ENCODE measurements at places on chromosomes 1 and 21.
A peak's percentile ranks its signal among the peaks of the same experiment; 100 is the strongest.

DNA sequence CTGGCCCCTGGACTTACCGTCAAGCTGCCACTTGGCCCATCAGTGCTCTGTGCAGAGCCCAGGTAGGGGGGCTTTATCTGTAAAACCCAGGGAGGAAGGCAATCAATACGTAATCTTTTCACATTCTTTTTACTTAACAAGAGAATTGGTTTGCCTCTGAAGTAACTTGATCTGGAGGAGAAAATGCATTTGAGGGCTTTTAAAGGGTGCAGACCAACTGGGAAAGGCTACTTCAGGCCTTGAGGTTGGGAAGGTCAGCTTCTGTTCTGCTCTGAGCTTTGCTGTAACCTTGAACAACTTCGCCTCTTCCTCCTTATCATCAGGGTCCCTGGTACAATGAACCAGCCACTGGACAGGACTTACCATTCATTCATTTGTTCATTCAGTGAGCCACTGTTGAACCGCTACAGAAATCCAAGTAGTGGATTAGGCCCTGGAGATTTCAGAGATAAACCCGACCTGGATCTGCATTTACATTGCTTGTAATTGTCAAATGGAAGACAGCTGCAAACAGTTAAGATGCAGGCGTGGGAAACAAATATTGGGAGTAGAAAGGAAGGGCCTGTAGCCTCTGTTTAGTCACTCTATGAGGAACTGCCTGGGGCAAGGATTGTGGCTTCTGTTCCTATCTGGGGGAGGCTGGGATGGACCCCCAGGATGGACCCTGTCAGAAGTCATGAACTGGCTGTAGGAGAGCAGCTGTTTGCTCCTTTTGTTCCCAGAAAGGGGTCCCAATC is 90.9 kb downstream of the MAN1C1 start:
- no peak for DNase-seq

DNA sequence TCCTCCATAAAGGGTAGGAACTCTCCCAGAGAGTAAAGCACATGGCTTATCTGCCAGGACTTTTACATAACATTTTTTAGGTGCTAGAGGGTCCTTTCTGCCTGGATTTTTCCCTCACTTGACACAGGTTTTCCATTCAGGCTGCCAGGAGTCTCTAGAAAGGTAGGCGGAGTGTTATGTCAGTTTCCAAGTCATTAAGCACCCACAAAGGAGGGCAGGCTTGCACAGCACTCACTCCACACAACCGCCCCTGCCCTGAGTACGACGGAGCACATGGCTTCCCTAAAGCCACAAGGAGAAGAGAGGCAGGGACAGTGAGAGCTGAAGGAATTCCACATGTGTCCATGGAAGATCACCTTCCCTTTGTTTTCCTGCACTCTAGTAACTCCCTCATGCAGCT is 55.7 kb downstream of the CAPZB start:
- no peak for DNase-seq

GRCh38 chr1:248906753-248907661 is 972 bp downstream of the PGBD2 start:
- no peak for DNase-seq

DNA sequence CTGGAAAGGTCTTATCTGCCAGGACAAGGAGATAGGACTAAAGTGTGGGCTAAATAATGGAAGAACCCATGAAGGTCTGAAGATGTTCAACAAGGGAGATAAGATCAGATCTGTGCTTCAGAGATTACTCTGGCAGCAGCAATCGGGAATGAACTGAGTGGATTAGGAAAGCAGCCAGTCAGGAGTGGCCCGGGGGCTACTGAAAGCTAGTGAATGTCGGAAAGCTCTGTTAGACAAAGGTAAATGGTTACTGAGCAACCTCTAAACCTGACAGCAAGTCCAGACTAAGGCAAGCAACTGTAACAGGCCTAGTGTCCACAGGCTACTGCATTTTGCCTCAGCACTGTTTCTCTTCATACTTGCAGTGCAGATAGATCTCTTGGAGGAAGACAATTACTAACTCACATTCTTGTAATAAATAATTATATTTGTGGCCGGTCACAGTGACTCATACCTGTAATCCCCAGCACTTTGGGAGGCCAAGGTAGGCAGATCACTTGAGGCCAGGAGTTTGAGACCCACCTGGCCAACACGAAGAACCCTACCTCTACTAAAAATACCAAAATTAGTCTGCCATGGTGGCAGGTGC is 12.5 kb downstream of the IQGAP3 start:
- no peak for DNase-seq

DNA sequence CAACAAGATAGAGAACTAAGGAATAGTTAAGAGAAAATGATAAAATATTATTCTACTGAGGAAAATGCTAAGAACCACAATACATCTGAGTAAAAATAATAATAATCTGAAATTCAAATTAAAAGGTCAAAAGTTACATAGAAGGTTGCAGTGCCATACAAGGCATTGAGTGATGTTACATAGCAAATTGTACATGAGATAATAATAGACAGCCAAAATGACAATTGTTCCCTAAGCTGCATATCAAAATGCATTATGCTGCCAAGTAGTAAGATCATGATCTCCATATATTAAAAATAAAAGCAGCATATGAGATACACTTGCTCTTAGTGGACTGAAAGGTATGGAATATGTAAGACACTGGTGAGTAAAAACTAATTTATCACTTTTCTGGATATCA is 547.7 kb downstream of the KCNT2 start:
- no peak for DNase-seq

GRCh38 chr1:76186554-76187170 is 112.1 kb downstream of the ST6GALNAC3 start:
- no peak for DNase-seq

GRCh38 chr1:109802901-109803561 is 39.3 kb upstream of the EPS8L3 start:
- DNase-seq = peak; percentile 25

- no peak for DNase-seq
These were observed 2.4 kb downstream of the B4GALT3 start for GRCh38 chr1:161174911-161175310.

DNA sequence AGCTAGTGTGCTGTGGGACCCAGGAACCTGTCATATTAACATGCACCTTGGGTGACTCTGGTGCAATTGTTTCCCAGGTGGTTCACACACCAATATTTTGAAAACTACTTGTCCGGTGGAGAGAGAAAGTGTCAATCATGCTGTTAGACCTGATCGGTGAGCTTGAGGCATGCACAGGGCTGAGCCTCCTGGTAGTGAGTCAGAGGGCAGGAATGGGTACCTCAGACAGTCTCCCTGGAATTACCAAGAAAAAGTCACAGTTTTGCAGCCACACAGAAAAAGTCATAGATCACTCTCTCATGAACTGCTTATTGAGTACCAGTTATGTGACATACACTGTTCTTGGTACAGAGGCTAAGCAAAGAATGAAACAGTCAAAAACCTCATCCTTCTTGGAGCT is 140.1 kb upstream of the NFIA start:
- no peak for DNase-seq

GRCh38 chr21:34782506-34783360 is 113.9 kb downstream of the CLIC6 start:
- peak; percentile 2 for DNase-seq

GRCh38 chr1:99163671-99164070 is 100.6 kb upstream of the PLPPR4 start:
- no peak for DNase-seq

GRCh38 chr1:244639561-244639960 is 13.4 kb upstream of the DESI2 start:
- no peak for DNase-seq

GRCh38 chr1:59730302-59730701 is 84.4 kb upstream of the HOOK1 start:
- DNase-seq = no peak

DNA sequence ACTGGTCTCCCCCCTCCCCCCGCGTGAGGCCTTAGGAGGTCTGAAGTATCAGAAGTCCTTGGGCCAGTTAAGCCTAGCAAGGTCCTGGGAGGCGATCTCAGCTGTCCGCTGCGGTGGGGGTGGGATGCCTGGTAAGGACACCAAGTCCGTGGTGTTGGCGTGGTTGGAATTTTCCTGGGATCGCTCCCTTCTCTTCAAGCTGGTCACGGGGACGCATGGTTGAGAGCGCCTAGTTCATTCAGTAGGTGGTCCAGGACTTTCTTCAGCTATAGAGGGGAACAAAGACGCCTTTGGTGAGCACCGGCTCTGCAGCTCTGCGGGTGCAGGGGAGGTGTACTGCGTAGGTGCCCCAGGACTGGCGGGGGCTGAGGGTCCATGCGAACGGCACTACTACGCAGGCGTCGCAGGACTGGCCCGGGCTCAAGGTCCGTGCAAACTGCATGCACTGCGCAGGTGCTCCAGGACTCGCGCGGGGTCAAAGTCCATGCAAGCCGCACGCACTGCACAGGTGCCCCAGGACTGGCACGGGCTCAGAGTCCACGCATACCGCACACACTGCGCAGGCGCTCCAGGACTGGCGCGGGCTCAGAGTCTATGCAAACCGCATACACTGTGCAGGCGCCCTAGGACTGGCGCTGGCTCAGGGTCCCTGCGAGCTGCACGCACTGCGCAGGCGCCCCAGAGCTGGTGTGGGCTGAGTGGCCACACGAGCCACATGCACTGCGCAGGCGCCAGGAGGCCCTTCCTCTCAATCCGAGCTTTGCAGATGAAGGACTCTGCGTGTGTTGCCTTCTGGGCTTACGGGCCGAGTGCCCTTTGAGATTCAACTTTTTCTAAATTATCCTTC is 36.6 kb upstream of the HMGN1 start:
- DNase-seq = peak; percentile 57

- peak; percentile 41 for DNase-seq
These were observed 78.1 kb downstream of the IER5 start for GRCh38 chr1:181166377-181167196.

DNA sequence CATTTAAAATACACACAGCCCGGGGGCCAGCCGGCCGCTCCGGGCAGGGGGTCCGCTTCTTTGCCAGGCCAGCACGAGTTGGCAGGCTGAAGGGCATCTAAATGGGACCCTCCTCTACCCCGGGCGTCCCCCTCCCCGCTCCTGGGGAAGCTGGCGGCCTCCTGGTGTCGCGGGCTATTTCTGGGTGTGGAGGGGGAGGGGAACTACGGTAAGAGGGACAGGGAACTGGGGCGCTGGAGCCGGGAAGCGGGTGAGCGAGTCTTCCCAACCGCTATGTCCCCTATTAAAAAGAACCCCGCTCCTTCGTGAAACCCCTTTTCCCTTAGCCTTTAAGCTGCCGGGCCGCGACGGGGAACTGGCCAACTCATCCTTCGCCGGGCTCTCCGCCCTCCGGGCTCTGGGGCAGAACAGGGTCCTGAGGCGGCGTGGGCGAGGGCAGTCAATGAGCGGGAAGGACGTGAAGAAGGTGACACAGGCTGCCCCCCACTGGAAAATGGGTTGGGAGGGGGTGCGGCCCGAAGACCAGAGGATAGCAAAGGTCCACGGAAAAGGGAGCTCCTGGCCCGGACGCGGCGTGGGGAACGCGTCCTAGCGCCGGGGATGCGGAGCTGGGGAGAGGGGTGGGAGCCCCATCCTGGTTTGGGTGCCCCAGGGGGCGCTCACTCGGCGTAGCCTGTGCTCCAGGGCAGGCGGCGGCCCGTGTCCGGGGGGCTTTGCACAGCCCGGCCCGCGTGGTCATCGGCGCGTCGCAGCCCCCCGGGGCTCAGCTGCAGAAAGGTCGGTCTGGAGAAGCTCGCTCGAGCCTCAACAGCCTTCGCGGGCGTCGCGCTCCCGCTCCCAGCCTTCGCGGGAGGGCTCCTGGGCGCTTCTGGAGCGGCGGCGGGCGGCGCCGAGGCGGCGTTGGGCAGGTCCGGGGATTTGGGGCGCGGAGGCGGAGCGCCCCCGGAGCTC is 544 bp downstream of the PPM1J start:
- no peak for DNase-seq

DNA sequence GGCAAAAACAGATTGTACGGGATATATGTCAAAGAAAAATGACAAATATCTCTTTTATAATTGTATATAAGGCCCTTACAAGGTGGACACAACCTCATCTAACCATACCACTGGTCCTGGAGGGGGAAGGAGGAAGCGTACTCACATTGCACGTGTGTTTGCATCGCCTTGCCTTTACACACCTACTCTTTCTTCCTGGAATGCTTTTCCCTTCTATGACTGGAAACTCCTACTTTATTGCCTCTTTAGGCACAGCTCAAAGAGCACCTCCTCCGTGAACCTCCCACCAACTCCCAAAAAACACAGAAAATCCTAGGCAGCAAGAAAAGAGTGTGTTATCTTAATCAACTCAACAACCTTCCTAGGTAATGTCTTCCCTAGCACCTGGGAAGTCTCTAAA is 99.7 kb upstream of the LBR start:
- no peak for DNase-seq

GRCh38 chr1:76080552-76081079 is 6.1 kb downstream of the ST6GALNAC3 start:
- no peak for DNase-seq

- no peak for DNase-seq
These were observed 258.7 kb downstream of the AGBL4 start for GRCh38 chr1:49765034-49765433.

GRCh38 chr1:21244154-21244553 is 46.1 kb downstream of the ECE1 start:
- DNase-seq = no peak

GRCh38 chr1:11841245-11842153 is 6.1 kb downstream of the NPPA start:
- DNase-seq = no peak

DNA sequence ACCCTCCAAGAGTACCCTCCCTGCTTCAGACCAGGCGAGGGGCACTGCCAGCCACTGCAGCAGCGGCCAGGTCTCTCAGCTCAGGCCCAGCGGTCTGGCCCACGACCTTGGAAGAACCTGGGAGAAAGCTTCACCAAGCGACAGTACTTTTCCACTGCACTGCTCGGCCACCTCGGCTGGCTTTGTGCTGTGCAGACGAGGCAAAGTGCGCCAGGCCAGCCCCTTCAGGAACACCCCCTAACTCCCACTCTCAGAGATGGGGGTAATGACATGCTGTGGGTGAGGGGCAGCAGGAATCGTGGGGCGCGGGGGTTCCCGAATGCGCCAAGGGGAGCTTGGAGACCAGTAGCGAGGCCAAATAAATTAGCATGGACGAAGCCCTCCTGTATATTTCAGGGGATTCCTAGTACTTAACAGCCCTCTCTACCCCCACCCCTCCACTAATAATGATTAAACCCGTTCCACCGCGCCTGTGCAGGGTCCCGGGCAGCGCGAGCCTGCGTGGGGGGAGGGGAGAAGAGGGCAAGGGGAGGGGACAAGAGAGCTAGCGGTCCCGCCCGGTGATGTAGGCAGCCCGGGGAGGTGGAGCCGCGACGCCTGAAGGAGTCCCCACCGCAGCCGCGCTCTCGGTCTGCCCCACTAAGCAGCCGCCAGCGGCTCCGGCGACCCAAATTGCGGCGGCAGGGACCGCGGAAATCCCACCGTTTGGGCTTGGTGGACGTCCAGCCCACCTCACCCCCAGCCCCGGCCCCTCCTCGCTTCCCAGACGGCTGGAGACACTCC is at the start of gene FAM43B:
FAM43B (plus strand) TSS at position 629 of the 783 bp plus-strand sequence. CDS start 401 bp downstream, outside the sequence.
- DNase-seq = peak; percentile 77

GRCh38 chr21:41475714-41476420 is 32.1 kb downstream of the TMPRSS2 start:
- no peak for DNase-seq
